GM12892 (cell line): ENCODE measurements at places on chromosomes 7 and 10.

- DNase-seq, result no peak
Measured at GRCh38 chr10:133100706-133101415, 13.1 kb downstream of the ADGRA1 start.

GRCh38 chr10:58897708-58898107 is 278.7 kb upstream of the PHYHIPL start:
- DNase-seq, result no peak

- DNase-seq, result no peak
Measured at GRCh38 chr10:100970076-100970913, 991 bp downstream of the SEMA4G start.

DNA sequence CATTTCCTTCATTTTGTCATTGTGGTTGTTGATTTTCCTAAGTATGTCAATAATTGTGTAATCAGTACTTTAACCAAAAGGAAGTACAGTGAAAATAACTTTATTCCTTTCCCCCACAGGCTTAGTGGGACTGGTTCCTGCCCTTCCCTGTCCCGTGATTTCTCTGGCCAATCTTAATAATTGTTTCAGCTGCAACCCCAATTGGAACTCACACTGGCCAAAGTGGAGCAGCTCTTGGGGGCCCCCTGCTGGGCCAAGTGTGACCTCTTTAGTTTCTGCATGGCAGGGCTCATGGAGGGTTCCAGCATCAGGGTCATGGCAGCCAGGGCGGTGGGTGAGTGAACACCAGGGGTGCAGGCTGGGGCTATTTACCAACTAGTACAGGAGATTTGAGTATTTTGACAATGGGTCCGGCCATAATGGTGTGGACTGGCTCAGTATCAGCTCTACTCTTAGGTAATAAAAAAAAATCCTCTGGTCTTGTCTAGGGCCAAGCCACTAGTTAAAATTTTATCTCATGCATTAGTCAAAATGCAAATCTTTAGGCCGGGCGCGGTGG is 31.7 kb downstream of the CYCS start:
- DNase-seq, result peak; percentile 61

DNA sequence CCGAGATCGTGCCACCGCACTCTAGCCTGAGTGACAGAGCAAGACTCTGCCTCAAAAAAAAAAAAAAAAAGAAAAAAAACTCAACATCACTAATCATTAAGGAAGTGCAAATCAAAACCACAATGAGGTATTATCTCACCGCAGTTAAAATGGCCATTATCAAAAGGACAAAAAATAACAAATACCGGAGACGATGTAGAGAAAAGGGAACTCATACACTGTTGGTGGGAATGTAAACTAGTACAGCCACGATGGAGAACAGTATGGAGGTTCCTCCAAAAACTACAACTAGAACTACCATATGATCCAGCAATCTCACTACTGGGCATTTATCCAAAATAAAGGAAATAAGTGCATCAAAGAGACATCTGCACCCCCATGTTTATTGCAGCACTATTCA is 24.3 kb downstream of the GRK5 start:
- DNase-seq, result no peak

GRCh38 chr10:71743089-71743838 is 23.7 kb upstream of the C10orf105 start:
- DNase-seq, result no peak

GRCh38 chr10:72049969-72050781 is 38.2 kb downstream of the SPOCK2 start:
- DNase-seq, result no peak

GRCh38 chr10:59079386-59080226 is 96.8 kb upstream of the PHYHIPL start:
- no peak for DNase-seq

DNA sequence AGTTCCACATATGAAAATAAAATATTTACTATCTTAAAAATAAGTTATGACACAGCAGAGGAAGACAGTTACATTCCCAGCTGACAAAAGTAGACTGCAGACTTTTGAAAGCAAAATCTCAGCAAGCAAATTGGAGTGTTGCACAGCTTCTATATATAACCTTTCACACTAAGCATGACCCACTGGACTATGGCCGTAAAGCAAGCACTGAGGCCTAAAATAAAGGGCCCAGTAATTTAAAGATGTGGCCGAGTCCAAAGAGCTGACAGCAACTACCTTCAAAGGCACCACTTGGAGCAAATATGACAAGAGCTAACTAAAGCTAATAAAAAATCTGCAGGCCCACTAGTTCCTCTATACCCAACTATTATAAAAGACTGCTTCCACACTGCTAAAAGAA is 6.5 kb downstream of the GDI2 start:
- DNase-seq, result no peak

- no peak for DNase-seq
Measured at GRCh38 chr10:35378541-35379210, 42.4 kb downstream of the CCNY start.

DNA sequence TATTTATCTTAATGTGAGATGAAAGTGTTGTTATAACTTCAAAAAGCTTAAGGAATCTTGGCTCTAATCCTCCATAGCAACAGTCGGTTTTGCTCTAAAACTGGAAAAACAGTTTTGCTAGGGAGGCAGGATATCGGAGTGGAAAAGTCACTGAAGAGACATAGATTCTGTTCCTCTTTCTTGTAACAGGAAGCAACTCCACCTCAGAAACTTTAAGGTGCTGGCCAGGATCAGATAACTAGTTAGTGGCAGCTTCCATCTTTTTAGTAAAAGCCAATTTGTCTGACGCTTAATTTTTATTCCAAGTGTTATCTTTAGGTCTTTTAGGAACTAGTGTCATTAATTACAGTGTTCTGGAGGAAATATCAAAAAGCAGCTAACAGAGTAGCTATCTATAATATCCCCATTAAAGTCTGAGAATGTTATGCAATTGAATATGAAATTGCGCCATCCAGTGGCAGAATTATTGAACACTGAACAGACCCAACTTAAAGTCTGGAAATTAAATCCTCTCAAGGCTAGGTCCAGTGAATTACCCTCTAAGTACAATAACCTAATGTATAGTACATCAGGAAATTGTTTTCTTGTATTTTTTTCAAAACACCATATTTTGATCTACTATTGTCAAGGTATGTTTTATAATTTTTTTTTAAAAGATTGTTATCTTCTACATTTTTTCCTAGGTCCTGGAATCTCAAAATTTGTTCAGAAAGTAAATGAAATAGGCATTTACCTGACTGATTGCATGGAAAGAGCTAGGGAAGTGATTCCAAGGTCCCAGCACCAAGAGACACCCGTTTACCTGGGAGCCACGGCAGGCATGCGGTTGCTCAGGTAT is 65.9 kb upstream of the CC2D2B start:
- DNase-seq, result no peak

DNA sequence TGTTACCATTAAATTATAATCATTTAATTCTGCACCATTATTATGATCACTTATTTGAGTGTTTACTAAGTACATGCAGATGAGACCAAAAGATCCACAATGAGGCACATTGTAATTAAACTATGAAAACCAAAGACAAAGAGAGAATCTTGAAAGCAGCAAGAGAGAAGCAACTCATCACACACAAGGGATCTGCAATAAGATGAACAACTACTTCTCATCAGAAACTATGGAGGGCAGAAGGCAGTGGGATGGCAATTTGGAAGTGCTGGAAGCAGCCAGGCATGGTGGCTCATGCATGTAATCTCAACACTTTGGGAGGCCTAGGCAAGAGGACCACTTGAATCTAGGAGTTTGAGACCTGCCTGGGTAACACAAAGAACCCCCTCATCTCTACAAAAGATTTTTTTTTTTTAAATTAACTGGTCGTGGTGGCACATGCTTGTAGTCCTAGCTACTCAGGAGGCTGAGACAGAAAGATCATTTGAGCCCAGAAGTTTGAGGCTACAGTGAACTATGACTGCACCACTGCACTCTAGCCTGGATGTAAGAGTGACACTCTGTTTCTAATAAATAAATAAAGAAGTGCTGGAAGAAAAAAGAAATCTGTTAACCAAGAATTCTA is 47.7 kb downstream of the CDK6 start:
- DNase-seq, result no peak

DNA sequence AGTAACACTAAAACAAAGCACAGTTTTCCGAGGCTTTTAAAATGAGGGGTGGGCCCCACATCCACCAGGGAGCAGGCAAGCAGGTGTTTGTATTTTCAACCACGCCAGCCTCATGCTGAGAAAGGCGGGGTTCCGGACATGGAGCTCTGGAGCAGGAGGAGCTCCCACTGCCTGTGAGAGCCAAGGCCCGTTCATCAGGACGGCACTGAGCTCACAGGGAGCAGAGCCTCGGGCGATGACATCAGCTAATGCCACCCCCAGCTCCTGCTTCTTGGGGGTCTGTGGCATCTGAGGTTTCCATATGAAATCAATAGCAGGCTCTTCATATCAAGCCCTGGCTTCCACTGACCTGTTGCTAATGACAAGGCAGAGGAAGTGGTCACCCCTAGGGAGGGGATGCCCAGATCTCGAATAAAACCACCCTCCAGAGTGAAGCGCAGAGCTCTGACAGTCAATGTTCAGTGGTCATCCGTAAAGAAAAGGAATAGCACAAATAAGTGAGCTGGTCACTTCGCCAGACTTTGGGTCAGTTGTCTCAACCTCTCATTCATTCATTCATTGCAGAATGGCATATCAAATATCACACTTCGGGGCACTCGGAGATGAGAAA is 89.1 kb downstream of the TNS3 start:
- no peak for DNase-seq

- no peak for DNase-seq
Measured at GRCh38 chr7:158811461-158811860, 17.8 kb downstream of the ESYT2 start.

- no peak for DNase-seq
Measured at GRCh38 chr7:130396109-130396508, 15.8 kb downstream of the CPA1 start.

DNA sequence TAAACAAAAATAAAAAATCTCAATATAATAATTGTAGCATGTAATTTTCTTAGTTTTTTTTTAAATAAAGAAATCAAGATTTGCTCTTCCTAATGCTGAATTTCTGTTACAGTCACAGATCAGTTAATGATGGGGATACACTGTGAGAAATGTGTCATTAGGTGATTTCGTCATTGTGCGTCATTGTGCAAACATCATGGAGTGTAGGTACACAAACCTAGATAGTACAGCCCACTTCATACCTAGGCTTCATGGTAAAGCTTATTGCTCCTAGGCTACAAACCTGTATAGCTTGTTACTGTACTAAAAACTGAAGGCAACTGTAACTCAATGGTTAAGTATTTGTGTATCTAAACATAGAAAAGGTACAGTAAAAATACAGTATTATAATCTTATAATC is 74.4 kb upstream of the LSM8 start:
- DNase-seq, result no peak

- DNase-seq, result no peak
Measured at GRCh38 chr10:5648494-5649457, 17.6 kb downstream of the ASB13 start.

GRCh38 chr7:50273870-50274269 is 30.6 kb upstream of the IKZF1 start:
- no peak for DNase-seq

- no peak for DNase-seq
Measured at GRCh38 chr7:33854801-33855350, 50.5 kb upstream of the BMPER start.

GRCh38 chr7:158029509-158029908 is 558.1 kb downstream of the PTPRN2 start:
- no peak for DNase-seq

- no peak for DNase-seq
Measured at GRCh38 chr10:89114846-89115625, 92.1 kb downstream of the CH25H start.

DNA sequence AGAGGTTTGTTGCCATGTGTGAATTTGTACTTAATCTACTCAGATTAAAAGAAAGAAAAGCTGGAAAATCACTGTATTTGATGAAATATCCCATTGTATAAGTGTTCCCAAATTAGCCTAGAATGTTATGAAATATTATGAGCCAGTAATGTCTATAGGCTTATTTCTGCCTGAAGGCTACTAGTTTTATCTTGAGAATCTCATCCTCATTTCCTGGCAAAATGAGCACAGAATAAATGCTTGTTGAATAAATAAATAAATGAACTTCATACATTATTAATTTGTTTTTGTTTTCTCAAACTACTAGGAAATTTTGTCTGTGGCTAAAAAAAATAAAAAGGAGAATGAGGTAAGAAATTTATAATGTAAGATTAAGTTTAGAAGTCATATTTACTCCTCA is 25.5 kb downstream of the HELLS start:
- DNase-seq, result no peak

GRCh38 chr7:81135324-81135723 is 216.5 kb upstream of the SEMA3C start:
- DNase-seq, result no peak

- no peak for DNase-seq
Measured at GRCh38 chr7:136528329-136528728, 340.1 kb upstream of the CHRM2 start.

- no peak for DNase-seq
Measured at GRCh38 chr10:36092116-36092515, 450.0 kb upstream of the FZD8 start.

DNA sequence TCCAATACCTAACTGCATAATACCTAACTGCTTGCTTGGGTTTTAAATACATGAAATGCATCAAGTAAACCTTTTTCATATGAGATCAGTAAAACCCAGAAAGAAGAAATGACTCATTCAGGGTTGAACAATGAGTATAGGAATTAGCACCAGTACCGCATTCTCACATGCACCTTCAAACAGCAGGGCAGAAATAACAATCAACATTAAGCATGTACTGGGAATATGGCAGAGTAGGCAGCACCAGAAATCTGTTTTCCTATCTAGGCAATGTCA is 850.3 kb upstream of the SORCS1 start:
- DNase-seq, result no peak

DNA sequence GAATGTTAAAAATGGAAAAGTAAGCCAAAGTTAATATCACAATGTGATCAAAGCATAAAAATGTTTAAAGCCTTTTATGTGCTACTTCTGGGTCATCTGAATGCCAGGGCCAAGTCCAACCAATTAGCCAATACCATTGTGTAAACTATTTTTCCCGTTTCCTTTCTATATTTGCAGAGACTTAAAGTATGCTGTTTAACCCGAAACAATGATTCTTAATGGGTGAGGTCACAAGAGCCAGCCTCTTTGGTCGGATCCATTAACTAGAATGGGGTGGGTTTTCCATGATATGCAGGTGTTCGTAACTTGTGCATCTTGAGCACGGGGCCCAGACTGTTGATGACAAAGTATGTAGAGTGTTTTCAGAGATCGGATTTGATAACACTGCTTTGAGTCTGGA is 111.3 kb upstream of the IGFBP3 start:
- no peak for DNase-seq

GRCh38 chr7:22729180-22729825 is 2.3 kb downstream of the IL6 start:
- DNase-seq, result no peak

DNA sequence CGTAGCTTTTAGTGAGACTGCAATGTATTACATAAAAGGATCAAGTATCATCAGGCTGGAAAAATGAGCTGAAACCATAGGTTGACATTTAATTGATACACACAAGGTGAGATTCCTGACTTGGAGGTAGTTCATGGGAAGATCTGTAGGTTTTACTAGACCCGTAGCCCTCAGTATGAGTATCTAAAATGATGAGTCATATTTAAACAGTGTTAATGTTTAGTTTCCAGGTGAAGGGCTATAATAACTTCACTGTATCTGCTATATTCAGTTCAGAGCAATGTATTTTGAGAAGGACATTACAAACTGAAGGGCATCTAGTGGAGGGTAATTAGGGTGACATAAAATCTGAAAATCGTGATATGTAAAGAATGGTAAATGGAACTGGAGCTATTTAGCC is 35.0 kb downstream of the ENTPD1 start:
- no peak for DNase-seq

- DNase-seq, result no peak
Measured at GRCh38 chr7:21538936-21539495, 3.8 kb upstream of the DNAH11 start.
